ENCODE measurements at places on chromosomes 5 and 9.

- no peak for DNase-seq
These were observed 281.3 kb downstream of the ARHGAP26 start for GRCh38 chr5:143051244-143052058.

DNA sequence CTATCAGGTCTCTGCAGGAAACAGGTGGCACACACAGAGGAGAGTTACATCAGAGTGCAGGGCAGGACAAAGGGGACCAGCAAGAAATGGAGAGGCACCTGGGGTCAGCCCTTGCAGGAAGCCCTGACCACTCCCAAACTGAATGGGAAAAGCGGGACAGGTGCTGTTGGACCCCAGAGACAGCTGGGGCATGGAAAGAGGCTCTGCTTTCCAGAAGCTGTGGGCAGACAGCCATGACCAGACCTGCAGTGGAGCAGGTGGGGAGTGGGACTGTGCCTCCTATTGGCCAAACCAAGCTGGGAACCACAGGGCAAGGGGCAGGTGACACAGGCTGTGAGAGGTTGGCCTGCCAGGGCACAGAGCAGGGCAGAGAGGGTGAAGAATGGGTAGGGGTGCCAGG is 125.8 kb downstream of the BOD1 start:
- no peak for DNase-seq

GRCh38 chr9:135888126-135888765 is 19.1 kb downstream of the CAMSAP1 start:
- no peak for DNase-seq

DNA sequence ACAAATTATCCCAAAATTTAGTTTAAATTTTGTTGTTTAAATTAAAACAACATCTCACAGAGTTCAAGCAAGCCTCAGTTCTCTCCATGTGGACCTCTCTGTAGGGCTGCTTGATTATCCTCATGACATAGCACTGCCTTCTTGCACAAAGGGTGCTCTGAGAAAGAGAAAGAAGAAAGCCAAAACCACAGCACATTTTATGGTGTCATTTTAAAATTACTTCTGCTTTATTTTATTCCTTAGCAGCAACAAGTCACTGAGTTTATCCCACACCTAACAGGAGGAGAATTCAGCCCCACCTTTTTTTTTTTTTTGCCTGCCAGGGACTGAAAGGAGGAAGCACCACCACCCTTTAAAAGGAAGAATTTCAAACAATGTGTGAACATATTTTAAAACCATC is 12.8 kb upstream of the KCNV2 start:
- no peak for DNase-seq

GRCh38 chr9:81377320-81377719 is 312.0 kb downstream of the TLE1 start:
- no peak for DNase-seq

DNA sequence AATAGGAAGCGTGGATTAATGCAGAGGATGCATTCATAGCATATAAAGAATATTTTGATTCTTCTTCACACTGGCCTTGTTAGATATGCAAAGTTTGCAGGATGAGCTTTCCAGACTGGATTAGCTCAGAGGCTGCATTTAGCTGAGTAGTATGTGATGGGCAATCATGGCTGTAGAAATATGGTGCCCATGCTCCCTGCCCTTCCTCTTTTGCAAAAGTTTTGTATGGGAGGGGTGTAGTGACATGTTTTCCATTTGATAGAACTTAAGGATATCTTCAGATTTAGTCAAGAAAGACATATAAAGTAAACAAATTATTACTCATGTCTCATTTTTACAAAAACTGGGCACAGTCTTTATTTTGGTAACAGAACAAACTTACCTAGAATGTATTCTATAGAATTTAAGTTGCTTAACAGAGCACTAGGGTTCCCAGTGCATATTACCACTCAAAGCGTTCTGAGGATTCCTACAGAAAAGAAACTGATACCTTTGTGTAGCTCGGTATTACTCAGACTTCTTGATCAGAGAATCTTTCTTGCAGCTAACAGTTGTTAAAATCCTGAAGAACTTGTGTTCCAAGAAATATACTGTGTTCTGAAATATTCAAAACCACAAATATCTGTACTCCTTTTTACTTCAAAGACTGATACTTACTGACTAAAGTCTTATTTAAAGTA is 9.8 kb downstream of the GTF3C4 start:
- no peak for DNase-seq
